ENCODE measurements at places on chromosomes 6 and 20. TPM values are rescaled to one million over a fixed set of nuclear protein-coding genes. Genes with fewer than 3 reads are reported as not detected.

TRIM39 gene
- total RNA-seq: 36.5 TPM

C4B gene
- 7.7 TPM for total RNA-seq

TCF15 gene
- not detected for total RNA-seq

- no peak for DNase-seq
Measured at GRCh38 chr6:20191992-20192391, 20.3 kb downstream of the MBOAT1 start.

DNA sequence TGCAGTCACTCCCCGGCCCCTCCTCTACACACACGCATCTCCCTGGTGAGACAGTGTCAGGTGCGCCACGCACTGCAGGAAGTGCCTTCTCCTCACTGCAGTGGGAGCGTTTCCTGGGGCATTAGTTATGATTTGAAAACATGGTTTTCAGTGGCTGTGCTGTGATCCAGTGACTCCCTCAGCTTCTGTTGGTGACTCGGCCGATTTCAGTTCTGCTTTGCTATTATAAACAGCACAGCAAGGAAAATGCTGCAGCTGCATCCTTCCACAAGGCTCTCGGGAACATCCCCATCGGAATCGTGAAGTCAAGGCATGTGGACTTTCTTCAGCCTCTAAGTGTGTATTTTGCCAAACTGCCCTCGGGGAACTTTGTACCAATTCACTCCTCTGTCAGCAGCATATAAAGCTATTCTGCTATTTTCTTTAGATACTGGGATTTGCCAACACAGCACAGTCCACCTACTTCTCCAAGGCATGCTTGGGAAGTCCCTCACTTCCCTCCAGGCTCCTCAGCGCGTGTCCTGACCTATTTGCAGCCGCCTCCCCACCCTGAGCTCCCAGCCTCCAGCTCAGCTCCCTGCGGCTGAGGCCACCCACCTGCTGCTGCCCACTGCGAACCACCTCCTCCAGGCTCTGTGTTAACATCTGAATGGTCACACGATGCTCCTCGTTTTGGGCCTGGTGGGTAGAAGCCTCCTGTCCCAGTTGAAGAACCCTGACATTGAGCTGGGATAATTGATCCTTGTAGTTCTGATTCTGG, 54.5 kb downstream of the GINS1 start:
- DNase-seq: no peak

- no peak for DNase-seq
Measured at GRCh38 chr20:17796091-17796563, 96.4 kb downstream of the BANF2 start.

- DNase-seq: no peak
Measured at GRCh38 chr6:75052491-75052890, 153.4 kb downstream of the COL12A1 start.

GRCh38 chr6:113292646-113293422, 564.3 kb upstream of the MARCKS start:
- no peak for DNase-seq

Data from T-cell (primary cell).